ENCODE measurements at places on chromosomes 4 and X.

DNA sequence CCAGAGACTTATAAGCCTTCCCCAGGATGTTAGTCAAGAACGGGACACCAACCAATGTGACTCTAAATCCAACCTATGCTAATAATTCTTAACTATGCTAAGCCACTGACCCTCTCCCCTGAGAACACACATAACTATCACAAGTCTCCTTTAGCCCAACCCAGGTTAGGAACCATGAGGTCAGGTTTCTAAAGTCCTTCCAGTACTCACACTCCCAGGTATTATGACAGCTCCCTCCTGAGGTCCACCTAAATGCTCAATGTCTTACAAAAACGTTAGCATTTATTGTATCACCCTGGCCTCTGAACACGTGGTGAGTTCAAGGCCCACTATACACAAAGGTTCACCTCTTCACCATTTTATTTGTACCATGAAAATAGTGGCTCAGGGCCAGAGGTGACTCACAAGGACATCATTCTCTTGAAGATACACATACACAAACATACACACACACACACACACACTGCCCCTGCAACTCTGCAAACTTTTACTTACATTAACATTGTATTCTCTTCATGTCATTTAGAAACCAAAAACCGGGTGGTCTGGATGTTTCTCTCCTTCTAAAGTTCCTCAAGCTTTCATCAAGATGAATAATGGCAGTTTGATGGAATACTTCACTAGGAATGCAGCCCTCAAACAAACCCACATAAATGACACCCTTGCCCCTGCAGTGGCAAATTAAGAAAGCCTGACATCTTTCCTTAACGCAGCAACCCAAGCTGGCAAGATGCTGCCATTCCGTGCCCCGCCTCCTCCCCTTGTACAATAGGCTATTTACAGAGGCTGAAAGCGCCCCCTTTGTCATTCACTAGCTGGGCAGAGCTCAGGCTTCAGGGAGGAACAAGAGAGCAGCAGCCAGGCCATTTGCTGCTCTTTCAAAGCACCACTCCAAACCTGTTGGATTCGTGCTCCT lies 17.7 kb downstream of the ACSL1 start:
- DNase-seq: no peak

GRCh38 chr4:120304801-120305200 lies 238.2 kb upstream of the MAD2L1 start:
- DNase-seq: no peak

DNA sequence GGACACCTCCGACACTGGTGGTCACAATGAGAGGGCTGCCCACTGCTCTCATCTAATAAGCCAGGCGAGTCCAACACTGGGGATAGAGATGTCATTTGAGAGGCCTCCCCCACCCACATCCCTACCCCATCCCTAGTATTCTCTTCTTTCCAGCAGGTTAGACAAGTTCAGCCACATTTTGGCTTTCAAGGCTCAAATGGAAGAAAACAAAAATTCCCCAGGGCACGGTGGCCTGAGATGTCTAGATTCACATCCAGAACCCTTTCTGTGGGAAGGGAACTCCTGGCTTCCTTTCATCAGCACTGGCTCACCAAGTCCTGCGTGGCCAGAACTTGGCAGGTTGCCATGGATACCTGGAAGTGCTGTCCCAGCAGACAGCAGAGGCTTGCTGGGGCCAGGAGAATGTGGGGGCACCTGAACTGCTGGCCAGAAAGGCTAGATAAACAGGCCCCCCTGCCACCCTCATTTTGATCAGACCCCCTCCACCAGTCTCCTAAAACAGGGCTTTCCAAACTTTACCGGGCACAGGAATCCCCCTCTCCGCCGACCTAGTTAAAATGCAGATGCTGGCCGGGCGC lies 1.3 kb upstream of the NYX start:
- DNase-seq: no peak

- no peak for DNase-seq
These were observed 24.7 kb upstream of the PRPS1 start for GRCh38 chrX:107603429-107604159.

- no peak for DNase-seq
These were observed 381.5 kb upstream of the GALNT7 start for GRCh38 chr4:172787111-172787510.

DNA sequence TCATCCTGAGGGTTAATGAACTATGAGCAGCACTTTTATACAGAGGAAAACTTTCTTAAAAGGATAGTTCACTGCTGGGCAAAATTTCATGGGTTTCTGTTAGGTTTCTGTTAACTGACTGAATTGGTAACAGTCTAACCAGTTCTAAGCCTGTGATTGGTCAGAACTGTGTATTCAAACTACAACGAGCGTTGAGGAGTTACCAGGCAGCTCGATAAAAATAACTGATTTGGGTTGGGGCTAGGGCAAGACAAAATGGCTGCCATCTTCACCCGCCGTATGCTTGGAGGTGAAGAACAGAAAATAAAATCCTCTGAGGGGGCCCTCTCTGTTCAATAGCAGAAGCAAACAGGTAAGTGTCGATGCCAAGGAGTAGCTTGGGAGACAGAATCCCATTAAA lies 22.0 kb downstream of the FAM133A start:
- DNase-seq: no peak

DNA sequence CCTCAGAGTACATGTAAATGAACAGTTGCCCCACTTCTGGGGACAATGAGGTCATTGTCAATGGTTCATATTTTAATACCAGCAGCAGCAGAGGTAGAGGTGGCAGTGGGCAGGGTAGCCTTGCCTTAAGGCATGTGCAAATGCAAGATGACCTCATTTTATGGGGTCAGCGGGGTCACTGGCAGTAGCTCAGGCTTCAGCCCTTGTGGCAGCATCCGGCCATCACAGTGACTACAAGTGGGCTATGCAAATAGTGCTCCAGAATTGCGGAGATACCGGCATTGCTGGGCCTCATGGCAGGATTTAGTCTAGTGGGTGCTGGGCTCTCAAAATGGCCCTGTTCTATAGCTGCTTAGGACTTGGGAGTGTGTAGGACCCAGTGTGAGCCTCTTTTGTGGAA lies 144.7 kb downstream of the FAM47A start:
- DNase-seq: no peak

DNA sequence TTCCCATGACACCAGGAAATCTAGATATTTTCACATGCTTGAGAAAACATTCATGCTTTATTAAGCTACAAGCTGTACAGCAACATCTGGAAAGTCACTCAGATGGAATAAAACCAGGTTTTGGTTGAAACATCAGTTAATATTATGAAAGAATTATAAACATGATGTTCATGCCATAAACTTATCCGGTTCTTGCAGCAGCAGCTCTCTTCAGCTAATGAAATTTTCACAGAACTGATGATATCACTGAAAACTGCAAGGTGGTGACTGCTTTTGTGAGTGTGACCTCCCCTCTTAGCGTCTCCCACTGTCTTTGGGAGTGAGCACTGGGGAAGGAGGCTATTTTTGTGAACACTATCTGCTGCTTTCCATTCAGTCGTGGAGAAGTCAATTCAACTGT lies 56.9 kb downstream of the ARHGAP10 start:
- no peak for DNase-seq

GRCh38 chr4:52945326-52945898 lies 83.3 kb downstream of the RASL11B start:
- no peak for DNase-seq

- DNase-seq: no peak
These were observed 463.9 kb downstream of the RAPGEF2 start for GRCh38 chr4:159566786-159567185.

DNA sequence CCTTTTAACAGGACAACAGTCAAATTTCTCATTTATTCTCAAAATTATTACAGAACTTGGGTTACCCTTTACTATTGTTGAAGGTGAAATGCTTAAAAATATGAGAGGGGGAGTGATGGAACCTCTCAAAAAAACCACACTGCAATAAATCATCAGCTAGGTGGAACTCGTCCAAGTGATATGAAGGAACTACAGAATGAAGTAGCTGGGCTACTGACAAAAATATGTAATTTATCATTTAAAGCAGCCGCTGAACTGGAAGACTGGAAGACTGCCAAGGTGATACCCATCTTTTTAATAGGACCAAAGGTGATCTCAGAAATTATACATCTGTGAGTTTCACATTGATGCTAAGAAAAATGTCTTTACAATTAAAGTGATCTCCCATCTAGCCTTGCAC lies 597.7 kb upstream of the TENM3 start:
- no peak for DNase-seq

- no peak for DNase-seq
These were observed 34.3 kb downstream of the SCLT1 start for GRCh38 chr4:129059028-129059427.

GRCh38 chrX:54992911-54993622 lies 921 bp downstream of the PFKFB1 start:
- no peak for DNase-seq

DNA sequence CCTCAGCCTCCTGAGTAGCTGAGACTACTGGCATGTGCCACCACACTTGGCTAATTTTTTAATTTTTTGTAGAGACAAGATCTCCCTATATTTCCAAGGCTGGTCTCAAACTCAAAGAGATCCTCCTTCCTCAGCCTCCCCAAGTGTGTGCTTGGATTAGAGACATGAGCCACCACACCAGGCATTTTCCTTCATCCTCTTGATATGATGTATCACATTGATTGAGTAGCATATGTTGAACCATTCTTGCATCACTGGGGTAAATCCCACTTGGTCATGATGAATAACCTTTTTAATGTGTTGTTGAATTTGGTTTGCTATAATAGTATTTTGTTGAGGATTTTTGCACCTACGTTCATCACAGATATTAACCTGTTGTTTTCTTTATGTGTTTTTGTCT lies 24.2 kb upstream of the PPM1K start:
- no peak for DNase-seq

DNA sequence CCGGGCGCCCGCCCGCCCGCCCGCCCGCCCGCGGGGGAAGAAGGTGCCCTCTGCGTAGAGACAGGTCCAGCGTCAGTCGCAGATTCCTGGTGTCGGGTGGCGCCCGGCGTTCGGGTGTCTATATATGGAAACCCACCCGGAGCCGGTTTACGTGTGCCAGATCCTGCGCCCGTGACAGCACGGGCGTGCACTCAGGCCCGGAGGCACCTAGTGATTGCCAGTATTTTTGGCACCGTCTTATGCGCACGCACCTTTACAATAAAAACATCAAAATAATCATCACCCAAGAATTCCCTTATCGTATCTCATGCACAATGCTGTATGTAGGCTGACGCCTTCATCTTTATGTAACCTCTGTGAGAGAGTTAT lies 519 bp downstream of the SLC25A4 start:
- no peak for DNase-seq

GRCh38 chrX:135256923-135257322 lies 5.1 kb downstream of the ETDA start:
- DNase-seq: no peak

GRCh38 chr4:184957446-184958115 lies 60.7 kb upstream of the HELT start:
- DNase-seq: no peak

DNA sequence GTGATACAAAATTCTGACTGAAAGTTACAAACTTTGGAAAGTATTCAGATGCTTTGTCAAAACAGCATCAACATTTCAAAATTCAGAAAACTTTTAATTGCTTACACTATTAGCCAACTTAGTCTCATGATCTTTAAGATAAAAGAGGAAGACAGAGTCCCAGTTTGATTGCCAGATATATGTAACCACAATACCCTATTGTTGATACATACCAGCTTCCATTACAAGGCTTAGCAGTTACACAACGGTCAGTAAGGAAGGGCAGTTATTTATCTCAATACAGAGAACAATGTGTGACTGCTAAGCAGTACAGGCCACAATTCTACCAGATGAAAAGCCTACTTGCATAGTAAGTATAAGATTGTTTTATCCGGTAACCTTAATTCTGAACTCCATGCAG lies 138.4 kb downstream of the SPANXN3 start:
- DNase-seq: no peak

- no peak for DNase-seq
These were observed 42.2 kb upstream of the TSPAN5 start for GRCh38 chr4:98700656-98701055.

GRCh38 chrX:18964901-18965300 lies 19.0 kb downstream of the PHKA2 start:
- DNase-seq: no peak

DNA sequence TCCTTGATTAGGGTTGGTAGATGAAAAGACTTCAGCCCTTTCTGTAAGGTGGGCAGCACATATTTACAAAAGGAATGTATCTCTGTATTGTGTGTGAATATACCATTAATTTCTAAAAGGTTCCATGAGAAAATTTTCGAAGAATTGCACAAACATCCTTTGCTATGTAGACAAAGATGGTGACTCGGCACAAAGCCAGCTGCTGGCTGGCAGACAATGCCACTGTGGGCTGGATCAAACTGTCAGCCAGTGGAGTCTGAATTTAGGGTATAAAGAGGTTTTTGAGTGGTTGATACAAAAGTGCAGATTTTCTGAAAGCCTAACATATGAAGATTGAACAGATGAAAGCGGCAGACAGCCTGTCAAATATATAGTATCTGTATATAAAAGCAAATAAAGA lies 5.6 kb upstream of the TXK start:
- DNase-seq: peak; percentile 12

GRCh38 chr4:5708449-5709206 lies at the start of gene EVC2:
EVC2 (minus strand) TSS chr4:5708559; CDS start chr4:5708513, 46 bp downstream.
- DNase-seq: no peak

DNA sequence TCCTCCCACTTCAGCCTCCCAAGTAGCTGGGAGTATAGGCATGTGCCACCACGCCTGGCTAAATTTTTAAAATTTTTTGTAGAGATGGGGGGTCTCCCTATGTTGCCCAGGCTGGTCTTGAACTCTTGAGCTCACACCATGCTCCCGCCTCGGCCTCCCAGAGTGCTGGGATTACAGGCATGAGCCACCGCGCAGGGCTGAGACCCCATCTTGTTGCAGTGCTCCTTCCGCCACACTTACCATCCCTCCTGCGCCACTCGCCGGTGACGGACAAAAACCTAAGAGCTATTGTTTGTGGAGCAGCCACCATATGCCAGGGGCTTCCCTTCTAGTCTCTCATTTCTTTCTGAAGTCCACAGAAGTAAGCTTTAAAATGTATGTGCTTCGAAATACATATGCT lies 34.5 kb downstream of the NSG1 start:
- DNase-seq: no peak

GRCh38 chr4:36414248-36414647 lies 132.8 kb downstream of the DTHD1 start:
- no peak for DNase-seq

GRCh38 chrX:30308263-30309138 lies 689 bp downstream of the NR0B1 start:
- no peak for DNase-seq

GRCh38 chr4:141684785-141685184 lies 48.4 kb downstream of the IL15 start:
- DNase-seq: peak; percentile 31

GRCh38 chrX:5314148-5314547 lies 914.5 kb downstream of the NLGN4X start:
- no peak for DNase-seq
